ENCODE measurements at places on chromosomes 4 and X.

DNA sequence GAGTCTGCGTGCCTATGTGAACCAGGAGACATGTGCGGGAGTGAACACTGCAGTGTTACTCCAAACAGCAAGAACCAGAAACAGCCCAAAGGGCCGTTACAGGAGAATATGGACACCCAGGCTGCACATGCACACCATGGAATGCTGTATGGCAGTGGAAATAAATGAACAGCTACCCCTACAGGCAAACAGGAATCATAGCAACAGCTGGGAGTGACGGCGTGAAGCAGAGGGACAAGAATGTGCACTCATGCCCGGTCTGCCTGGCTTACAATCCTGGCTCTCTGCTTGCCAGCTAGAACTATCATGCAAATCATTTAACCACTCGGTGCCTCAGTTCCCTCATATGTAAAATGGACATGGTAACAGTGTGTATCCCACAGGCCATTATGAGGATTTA lies 16.6 kb downstream of the GPKOW start:
- no peak for DNase-seq

DNA sequence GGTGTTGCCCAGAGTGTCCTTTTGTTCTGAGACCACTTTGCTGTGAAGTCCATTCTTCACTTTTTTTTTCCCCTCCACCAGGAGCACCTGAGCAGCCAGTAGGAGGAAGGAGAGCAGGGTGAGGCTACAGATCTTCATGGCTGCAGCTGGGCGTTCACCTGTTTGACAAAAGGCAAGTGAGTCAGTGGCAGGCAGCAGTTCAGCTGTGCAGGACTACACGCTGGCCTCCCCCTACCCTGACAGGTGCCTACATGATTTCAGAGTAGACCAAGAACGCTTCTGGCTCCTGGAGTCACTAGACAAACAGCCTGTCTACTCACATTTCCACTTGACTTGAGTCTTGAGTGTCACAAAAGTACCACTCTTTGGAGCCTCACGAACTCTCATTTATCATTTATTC lies 2.0 kb downstream of the FGFBP1 start:
- no peak for DNase-seq

- no peak for DNase-seq
Observed at GRCh38 chr4:21512353-21512752, 436.2 kb downstream of the KCNIP4 start.

DNA sequence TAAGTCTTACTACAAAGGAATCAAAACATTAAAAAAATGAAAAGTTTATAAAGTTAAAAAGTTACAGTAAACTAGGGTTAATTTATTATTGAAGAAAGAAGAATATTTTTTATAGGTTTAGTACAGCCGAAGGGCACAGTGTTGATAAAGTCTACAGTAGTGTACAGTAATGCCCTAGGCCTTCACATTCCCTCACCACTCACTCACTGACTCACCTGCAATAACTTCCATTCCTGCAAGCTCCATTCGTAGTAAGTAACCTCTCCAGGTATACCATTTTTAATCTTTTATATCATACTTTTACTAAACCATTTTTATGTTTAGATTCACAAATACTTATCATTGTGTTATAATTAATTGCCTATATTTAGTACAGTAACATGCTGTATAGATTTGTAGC lies 307.5 kb upstream of the FAM241A start:
- no peak for DNase-seq

- no peak for DNase-seq
Observed at GRCh38 chrX:133185119-133185518, 33.0 kb downstream of the TFDP3 start.

Measured in activated CD4-positive, CD25-positive, alpha-beta regulatory T cell (primary cell).